SK-N-SH (cell line): ENCODE measurements at places on chromosomes 7 and 10. TPM values are rescaled to one million over a fixed set of nuclear protein-coding genes. Genes with fewer than 3 reads are reported as not detected.

KAZALD1 gene
- 1.9 and 3.0 TPM in 2 replicates for polyA plus RNA-seq

GRCh38 chr10:59560990-59561389, 148.7 kb downstream of the SLC16A9 start:
- DNase-seq: no peak
- peak overlapping the region; percentile 86 for H3K27ac ChIP-seq
- H3K4me3 ChIP-seq: peak overlapping the region; percentile 12; the same call in 1 of the 2 replicates
- no peaks in the 10 kb centered on the region for H3K27me3 ChIP-seq

GRM3 gene
- not detected in 2 replicates for polyA plus RNA-seq

DNA sequence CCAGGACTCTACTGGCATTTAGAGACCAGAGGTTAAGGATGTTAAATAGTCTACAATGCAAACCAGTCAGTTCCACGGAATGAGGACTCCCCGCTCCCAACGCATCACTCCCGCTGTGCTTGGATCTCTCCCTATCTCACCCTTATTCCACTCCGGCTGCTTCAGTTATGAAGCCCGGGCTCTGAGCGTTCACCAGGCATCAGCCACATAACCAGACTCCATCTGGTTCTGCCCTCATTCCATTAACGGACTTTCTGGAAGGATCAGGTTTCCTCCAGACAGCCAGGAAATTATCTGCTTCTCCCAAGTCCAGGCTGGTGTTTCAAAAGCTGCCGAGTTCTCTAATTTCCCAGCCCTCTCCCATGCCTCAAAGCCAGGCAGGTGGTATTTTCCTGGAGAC, 499.3 kb downstream of the GLRX3 start:
- no peak overlapping the region for H3K4me3 ChIP-seq
- no peaks in the 10 kb centered on the region for H3K36me3 ChIP-seq
- no peaks in the 10 kb centered on the region for H3K27me3 ChIP-seq
- H3K27ac ChIP-seq: no peak overlapping the region

DNA sequence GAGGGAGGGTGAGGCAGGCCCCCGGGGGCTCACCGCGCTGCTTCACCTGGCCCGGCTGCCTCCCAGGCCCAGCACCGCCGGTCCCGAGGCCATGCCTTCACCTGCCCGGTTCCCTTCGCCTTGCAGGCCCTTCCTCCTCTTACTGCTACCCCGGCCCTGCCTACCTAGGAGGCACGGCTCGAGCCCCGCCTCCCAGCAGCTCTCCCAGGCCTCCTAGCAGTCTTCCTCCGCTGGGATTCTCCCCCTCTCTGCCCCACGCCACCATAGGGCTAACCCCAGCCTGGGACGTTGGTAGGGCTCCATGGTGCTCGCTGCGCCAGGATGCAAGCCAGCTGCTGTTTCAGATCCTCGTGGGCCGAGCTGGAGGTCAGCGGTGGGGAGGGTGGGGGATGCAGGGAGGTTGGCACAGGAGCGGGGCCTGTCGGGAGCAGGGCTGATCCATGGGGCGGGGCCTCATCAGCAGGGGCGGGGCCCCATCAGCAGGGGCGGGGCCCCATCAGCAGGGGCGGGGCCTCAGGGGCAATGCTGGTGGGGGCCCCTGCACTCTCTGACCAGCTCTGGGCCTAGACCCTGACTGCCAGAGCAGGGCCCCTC, 63.3 kb downstream of the RASGEF1A start:
- no peaks in the 10 kb centered on the region for H3K27me3 ChIP-seq
- H3K4me3 ChIP-seq: no peak overlapping the region
- H3K27ac ChIP-seq: no peak overlapping the region
- H3K4me1 ChIP-seq: no peaks in the 10 kb centered on the region; the same call in 1 of the 2 replicates

- no peaks in the 10 kb centered on the region for H3K36me3 ChIP-seq
- H3K27me3 ChIP-seq: no peaks in the 10 kb centered on the region
- no peak for DNase-seq
- H3K4me1 ChIP-seq: peaks cover 6% of the 10 kb centered on the region
- H3K27ac ChIP-seq: no peak overlapping the region
Observed at GRCh38 chr10:89043052-89043451, 52.5 kb downstream of the FAS start.

- 0 out of 2 replicates have a peak, but pooled peaks cover 5% of the 10 kb centered on the region for H3K4me1 ChIP-seq
- no peak for DNase-seq
- no peaks in the 10 kb centered on the region for H3K36me3 ChIP-seq
- no peak overlapping the region for H3K4me3 ChIP-seq
- H3K27ac ChIP-seq: no peak overlapping the region
Observed at GRCh38 chr7:940599-941408, 13.7 kb downstream of the ADAP1 start.

DNA sequence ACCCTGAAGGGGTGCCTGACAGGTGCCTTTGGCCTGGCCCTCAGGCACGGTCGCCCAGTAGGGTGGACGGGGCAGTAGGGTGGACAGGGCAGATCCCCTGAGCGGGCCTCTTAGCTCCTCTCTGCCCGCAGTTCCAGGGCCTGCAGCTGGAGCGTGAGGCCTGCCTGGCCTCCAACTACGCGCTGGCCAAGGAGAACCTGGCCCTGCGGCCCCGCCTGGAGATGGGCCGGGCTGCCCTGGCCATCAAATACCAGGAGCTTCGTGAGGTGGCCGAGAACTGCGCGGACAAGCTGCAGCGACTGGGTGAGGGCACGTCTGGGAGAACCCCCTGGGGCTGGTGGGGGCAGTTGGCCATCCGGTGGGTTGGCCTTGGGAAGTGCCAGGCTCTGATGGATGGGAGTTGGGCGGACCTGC, 1.7 kb downstream of the VPS37D start:
- peaks cover 2% of the 10 kb centered on the region; the same call in 1 of the 2 replicates for H3K36me3 ChIP-seq
- peaks cover 8% of the 10 kb centered on the region; the same call in 1 of the 2 replicates for H3K4me1 ChIP-seq
- no peak overlapping the region for H3K27ac ChIP-seq
- peak; percentile 57 for DNase-seq
- peak overlapping the region; percentile 70 for H3K4me3 ChIP-seq

- H3K27me3 ChIP-seq: no peaks in the 10 kb centered on the region
- DNase-seq: no peak
- H3K4me1 ChIP-seq: peaks cover 10% of the 10 kb centered on the region; the same call in 1 of the 2 replicates
- no peaks in the 10 kb centered on the region for H3K36me3 ChIP-seq
- H3K4me3 ChIP-seq: no peak overlapping the region
- H3K27ac ChIP-seq: no peak overlapping the region
Observed at GRCh38 chr10:7545261-7545660, 121.5 kb downstream of the ITIH5 start.

GRCh38 chr10:47045331-47045861, 134.2 kb downstream of the PTPN20 start:
- no peak for DNase-seq
- H3K4me3 ChIP-seq: no peak overlapping the region
- peak overlapping the region; percentile 88; the same call in 1 of the 2 replicates for H3K27ac ChIP-seq
- no peaks in the 10 kb centered on the region for H3K36me3 ChIP-seq
- no peaks in the 10 kb centered on the region; the same call in 1 of the 2 replicates for H3K27me3 ChIP-seq

ARHGAP22 gene
- 12.4 and 13.8 TPM in 2 replicates for polyA plus RNA-seq

DNA sequence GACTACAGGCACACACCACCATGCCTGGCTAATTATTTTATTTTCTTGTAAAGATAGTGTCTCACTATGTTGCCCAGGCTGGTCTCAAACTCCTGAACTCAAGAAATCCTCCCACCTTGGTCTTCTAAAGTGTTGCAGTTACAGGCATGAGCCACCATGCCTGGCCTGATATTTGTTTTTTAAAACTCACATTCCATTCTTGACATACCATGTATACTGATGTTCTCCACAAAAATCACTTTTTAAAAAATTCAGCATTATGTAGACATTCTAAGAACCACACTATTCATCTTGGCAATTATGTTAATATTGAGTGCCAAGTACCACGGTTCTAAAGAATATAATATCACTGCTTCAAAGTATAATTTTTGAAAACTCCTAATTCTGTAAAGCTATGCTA, 43.5 kb downstream of the IDE start:
- no peak overlapping the region for H3K27ac ChIP-seq
- no peak overlapping the region for H3K4me3 ChIP-seq
- DNase-seq: no peak
- no peaks in the 10 kb centered on the region for H3K4me1 ChIP-seq
- no peaks in the 10 kb centered on the region for H3K27me3 ChIP-seq

PRTFDC1 gene
- 6.6 and 8.1 TPM in 2 replicates for polyA plus RNA-seq

- no peak overlapping the region for H3K4me3 ChIP-seq
- H3K36me3 ChIP-seq: no peaks in the 10 kb centered on the region
- no peak for DNase-seq
Observed at GRCh38 chr10:86300399-86300925, 66.1 kb downstream of the GRID1 start.

DNA sequence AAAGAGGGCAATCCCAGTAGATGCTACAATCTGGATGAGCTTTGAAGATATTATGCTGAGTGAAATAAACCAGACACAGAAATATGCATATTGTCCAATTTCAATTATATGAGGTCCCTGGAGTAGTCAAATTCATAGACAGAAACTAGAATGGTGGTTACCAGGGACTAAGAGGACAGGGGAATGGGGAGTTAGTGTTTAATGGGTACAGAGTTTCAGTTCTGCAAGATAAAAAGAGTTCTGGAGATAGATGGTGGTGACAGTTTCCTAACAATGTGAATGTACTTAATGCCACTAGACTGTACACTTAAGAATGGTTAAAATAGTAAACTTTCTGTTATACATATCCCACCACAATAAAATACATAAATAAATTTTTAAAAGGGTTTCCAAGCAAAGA, 236.6 kb downstream of the ELMO1 start:
- no peaks in the 10 kb centered on the region; the same call in 1 of the 2 replicates for H3K36me3 ChIP-seq
- H3K27me3 ChIP-seq: no peaks in the 10 kb centered on the region
- H3K27ac ChIP-seq: no peak overlapping the region
- DNase-seq: no peak
- no peak overlapping the region for H3K4me3 ChIP-seq

GRCh38 chr10:13969792-13970140, 361.0 kb downstream of the FRMD4A start:
- no peak overlapping the region for H3K4me3 ChIP-seq
- no peaks in the 10 kb centered on the region for H3K27me3 ChIP-seq
- DNase-seq: no peak
- no peak overlapping the region for H3K27ac ChIP-seq

LRRN3 gene
- polyA plus RNA-seq: 2.1 and 4.1 TPM in 2 replicates

DNA sequence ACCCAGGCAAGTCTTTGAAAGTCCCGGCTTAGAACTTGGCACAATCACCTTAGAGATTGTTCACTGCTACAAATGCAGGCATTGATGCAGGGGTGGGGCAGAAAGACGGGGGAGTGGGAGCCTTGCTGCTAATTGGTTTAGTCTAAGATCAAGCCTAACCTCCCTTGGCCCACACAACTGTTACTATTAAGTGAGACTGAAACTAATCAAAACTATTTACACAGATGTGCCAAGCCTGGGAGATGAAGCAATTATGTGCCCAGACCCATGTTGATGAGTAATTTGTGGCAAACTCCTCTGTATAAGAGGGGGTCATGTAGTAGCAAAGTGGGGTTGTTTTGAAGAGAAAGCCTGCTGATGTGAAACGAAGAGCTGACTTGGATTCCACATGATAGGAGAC, 178.2 kb upstream of the ITGB1 start:
- H3K27ac ChIP-seq: peak overlapping the region; percentile 31
- no peaks in the 10 kb centered on the region for H3K36me3 ChIP-seq
- H3K27me3 ChIP-seq: no peaks in the 10 kb centered on the region

KLF14 gene
- polyA plus RNA-seq: 0.02 TPM in 1 of 2 replicates, not detected in the other

GRCh38 chr7:102456327-102456726, 8.3 kb downstream of the ALKBH4 start:
- no peak overlapping the region for H3K4me3 ChIP-seq
- peaks cover 7% of the 10 kb centered on the region; the same call in 1 of the 2 replicates for H3K4me1 ChIP-seq
- peak overlapping the region; percentile 43 for H3K27ac ChIP-seq

- no peaks in the 10 kb centered on the region for H3K36me3 ChIP-seq
- DNase-seq: no peak
- H3K27ac ChIP-seq: no peak overlapping the region
- H3K4me3 ChIP-seq: no peak overlapping the region
- H3K4me1 ChIP-seq: no peaks in the 10 kb centered on the region
Observed at GRCh38 chr7:139958599-139959284, 104.0 kb downstream of the PARP12 start.

GRCh38 chr10:34520510-34520909, 294.6 kb downstream of the PARD3 start:
- peak overlapping the region; percentile 78 for H3K27ac ChIP-seq
- H3K4me1 ChIP-seq: peaks cover 8% of the 10 kb centered on the region
- H3K4me3 ChIP-seq: no peak overlapping the region
- H3K27me3 ChIP-seq: no peaks in the 10 kb centered on the region
- H3K36me3 ChIP-seq: no peaks in the 10 kb centered on the region

DNA sequence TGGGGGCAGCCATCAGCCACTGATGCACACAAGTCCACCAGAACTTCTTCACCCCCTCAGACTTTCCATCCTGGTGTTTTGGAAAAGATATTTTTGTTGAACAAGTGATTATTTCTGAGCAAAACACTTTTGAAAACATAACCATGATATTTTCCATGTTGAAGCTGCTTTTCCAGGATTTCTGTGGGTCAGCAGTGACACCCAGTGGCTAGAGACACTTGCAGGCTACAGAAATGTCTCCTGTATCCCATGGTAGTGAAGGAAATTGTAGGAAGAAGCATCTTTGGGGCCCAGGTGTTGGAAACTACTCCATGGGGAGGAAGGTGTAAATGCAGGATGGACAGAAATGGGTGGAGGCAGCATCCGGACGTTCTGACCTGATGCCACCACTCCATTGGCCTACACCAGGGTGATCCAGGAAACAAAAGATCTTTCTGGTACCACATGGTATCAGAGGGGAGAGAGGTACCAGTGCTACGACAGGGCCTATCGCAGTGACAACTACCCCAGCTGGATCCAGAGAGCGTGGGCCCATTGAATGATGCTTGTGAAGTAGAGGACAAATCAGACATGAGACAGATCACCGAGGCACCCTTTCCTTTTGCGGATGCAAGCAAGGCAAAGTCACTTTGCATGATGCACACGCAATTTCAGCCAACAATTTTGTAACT, 111.7 kb upstream of the COBL start:
- DNase-seq: no peak
- H3K27ac ChIP-seq: no peak overlapping the region
- no peaks in the 10 kb centered on the region for H3K27me3 ChIP-seq
- no peaks in the 10 kb centered on the region for H3K36me3 ChIP-seq
- no peak overlapping the region for H3K4me3 ChIP-seq

DNA sequence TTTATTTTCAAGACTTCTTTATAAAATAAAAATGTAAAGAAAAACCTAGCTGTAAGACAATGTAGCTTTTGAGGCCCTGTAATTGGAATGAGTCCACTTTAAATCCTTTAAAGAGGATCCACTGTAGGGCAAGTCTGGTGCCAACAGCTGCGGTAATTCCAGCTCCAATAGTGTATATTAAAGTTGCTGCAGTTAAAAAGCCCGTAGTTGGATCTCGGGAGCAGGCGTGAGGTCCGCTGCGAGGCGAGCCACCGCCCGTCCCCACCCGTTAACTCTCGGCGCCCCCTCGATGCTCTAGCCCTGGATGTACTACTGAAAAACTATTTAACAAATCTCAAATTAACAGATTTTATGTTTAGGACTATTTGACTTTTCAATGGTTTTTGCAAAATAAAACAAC, 414.7 kb upstream of the SEMA3C start:
- H3K27me3 ChIP-seq: no peaks in the 10 kb centered on the region
- H3K36me3 ChIP-seq: no peaks in the 10 kb centered on the region
- DNase-seq: no peak
